Hepatocyte (in vitro differentiated cells): ENCODE measurements at places on chromosomes 6 and 20. TPM values are rescaled to one million over a fixed set of nuclear protein-coding genes. Genes with fewer than 3 reads are reported as not detected.

The CDH26 gene
- 0.88 and 2.2 TPM in 2 replicates for total RNA-seq

- no peak for DNase-seq
Measured at GRCh38 chr6:90911642-90912041, 324.8 kb upstream of the MAP3K7 start.

DNA sequence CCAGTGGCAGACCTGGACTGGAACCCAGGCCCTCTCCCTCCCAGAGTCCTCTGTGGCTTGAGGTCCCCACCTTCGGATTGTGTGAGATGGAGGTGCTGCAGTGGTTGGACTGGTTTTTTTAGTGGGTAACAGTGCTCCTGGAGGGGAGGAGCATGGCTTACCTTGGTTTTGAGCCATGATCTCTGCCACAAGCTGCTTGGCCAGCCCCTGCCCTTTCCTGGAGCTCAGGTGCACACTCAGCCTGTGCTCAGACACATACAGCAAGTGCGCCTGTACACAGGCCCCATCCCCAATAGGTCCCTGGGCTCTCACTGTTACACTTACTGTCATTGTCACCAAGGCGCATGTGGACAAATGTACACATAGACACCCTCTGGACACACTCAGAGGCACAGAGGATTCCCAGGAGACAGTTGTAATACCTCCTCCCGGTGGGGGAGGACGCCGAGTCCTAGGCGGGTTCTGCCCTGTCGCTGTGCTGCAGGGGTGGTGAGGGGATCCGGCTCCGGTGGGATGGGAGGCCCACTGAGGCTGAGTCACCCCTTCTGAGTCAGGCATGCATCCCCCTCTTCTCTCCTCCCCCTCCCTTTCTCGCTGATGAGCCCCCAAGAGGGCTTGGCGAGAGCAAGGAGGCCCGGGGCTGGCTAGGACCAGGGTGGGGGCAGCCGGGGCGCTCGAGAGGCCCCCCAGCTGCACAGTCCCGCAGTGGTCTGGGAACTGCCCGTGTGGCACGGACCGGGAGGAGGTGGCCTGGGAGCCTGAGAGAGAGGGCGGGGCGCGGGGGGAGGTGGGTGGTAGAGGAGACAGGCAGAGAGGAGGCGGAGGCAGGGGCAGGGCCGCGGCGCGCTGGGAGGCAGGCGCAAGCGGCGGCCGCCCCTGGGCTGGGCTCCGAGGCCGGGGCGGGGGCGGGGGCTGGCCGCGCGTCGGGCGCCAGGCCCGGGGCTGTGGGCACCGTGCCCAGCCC lies 522 bp upstream of the EPB41L1 start:
- peak; percentile 92 for DNase-seq

DNA sequence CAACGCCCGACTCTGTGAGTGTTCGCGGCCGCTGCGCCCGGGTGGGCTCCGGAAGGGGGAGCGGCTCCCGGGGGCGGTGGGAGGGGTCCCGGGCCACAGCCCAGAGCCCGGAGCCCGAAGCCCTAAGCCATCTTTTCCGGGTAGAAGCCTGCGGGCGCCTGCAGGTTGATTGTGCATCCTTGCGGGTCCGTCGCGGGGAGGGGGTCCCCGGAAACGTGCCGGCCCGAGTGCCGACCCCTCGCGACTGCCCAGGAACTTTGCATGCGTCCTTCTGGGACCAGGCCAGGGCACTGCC lies 413 bp downstream of the PTPRA start:
- DNase-seq, result peak; percentile 68

The PBOV1 gene
- total RNA-seq, result not detected in 2 replicates

DNA sequence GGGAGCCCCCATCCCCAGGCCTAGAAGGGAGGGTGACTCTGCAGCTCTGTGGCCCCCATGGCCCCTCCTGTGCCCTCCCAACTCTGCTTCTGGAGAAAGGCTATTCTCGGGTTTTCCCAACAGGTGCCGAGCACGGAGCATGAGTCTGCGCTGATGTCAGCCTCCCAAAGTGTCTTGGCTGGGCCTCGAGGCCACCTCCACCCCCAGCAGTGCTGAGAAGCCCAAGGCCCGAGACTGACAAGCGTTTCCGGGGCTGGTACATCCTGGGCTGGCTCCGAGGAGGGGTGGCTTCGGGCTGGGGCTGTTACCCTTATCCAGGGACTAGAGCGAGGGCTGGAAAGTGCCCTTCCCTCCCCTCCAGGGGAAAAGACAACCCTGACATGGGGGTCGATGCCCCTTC lies 60.2 kb upstream of the GATA5 start:
- DNase-seq, result no peak

DNA sequence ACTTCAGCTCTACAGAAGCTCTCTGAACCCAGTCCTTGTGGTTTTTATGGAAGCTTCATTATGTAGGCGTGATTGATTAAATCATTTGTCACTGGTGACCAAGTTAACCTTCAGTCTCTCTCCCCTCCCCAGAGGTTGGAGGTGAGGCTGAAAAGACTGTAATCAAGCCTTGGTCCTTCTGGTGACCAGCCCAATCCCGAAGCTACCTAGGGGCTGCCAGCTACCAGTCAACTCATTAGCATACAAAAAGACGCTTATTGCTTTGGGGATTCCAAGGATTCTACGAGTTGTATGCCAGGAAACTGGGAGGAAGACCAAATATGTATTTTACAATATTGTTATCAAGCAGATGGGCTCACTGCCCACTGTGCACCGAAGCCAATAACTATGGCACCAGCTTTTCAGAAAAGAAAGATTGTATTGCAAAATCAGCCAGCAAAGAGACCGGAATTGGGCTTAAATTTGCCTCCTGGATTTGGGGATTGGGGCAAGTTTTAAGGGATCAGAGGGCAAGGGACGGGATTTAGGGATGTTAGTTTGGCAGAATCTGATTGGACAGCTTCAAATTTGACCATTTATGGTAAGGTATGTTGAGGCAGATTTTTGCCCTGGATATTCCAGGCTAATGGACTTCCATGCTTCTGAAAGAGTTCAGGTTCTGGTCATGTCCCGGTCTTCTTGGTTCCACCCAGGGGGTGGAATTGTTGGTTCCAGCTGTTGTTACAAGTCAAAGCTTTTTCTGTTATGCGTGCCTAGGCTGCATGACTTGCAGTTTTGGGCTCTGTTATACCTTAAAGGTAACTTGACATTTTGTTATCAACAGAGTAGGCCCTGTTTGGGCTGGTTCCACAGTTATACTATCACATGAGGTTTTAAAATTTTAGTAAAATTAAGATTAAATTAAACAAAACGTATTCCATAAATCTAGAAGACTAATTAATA lies 167.4 kb downstream of the COL9A1 start:
- DNase-seq, result no peak

DNA sequence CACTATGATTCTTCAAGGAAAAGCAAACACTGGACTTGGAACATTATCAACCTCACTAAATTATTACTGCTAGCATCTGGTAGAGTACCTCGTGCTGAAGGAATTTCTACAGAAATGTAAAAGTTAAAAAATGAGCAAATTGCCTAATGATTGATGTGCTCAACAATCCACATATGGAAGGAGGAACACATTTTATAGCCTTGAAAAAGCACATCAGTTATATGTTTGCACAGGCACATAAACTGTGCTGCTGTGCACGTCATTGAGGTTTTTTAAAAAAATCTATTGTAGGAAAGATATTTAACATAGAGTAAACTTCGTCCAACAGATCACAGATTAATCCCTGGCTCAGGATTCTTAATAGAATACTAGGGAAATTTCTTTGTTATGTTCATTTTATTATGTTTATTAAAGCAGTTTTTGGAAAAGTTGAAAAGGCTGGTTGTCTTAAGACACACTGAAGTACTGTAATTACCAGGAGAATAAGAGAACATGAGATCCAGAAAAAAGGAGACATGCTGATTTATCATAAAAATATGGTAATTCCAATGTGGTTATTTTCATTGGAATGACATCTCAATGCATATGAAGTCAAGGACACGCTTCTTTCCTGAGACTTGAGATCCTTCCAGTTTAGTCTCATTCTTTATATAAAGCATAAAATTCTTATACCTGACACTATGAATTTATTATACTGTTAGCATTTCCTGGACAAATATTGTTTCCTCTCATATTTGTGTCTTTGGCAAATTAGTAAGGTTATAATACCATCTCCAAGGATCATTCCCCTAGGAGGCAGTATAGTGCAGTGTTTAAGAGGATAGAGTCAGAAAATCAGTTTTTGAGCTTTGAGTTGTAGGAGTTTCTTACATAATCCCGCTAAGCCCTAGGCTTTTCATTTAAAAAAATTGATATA lies 511.1 kb downstream of the TENT5A start:
- DNase-seq, result peak; percentile 70

The SEMG1 gene
- total RNA-seq, result not detected in 2 replicates

The HLA-DQA2 gene
- total RNA-seq, result not detected in 2 replicates

DNA sequence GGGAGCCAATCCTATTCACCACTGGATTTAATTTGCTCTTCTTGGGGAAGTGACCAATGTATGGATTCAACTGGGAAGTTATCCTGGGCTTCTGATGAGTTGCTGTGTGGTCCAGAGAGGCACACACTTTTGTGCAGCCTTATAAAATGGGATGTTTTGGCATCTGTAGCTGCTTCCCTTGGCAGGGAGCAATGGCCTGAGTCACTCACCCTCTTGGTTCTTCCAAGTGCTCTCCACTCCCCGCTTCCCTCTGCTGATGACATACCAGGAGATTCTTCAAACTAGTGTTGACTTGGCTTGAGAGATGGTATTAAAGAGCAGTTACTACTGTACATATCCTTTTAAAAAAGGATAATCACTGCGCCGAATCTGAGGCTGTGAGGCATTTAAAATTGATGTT lies 105.8 kb downstream of the JARID2 start:
- DNase-seq, result no peak

The SOX18 gene
- total RNA-seq, result not detected in 2 replicates

DNA sequence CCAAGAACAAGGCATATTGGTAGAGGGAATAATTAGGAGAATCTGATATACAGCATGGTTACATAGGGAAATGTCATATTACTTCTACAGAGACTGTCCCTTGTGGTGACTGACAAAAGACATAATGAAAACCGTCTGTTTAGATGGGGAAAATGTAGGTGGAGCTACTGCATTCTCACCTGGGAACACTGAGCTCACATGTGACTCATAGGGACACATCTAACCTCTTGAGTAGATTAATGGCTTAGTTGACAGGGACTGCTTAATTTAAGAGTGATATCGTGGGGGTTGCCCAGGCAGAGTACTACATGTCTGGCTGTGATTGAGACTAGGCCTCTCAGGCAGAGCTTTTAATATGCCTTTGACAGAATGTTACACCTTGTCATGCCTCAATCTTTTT lies 235.3 kb upstream of the ZFP64 start:
- DNase-seq, result no peak

The RSPO3 gene
- 1.9 and 4.8 TPM in 2 replicates for total RNA-seq

DNA sequence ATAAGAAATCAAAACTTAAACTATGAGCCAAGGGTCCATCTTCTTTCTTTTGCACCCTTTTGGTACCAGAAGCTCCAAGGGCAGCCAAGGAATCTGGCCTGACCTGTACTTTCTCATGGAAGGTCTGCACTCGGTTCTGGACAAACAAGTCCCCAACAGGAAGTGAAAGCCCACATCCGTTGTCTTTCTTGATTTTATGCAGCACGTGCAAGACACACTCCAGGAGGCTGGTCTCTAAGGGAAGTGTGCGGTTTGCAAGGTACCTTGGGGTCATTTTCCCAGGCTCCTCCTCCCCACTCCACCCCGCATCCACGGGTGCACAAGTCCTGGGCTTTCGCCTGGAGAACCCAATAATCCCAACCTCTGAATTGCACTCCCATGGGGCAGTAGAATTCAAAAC lies 101.9 kb downstream of the NFATC2 start:
- no peak for DNase-seq

DNA sequence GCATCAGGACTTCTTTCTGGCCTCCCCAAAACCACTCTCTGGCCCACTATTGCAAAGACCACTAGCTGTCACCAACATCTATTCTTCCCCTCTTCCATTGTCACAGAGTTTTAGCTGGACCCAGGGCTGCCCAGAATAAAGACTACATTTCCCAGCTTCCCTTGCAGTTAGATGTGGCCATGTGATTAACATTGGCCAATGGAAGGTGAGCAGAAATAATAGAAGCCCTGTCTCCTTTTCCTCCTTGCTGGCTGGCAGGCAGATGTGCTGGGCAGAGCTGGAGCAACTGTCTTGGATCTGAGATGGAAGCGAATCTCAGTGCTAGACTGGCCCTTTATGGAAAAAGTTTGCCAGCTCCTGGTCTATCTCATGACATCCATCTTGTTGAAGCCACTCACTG lies 97.0 kb downstream of the KCNB1 start:
- DNase-seq, result peak; percentile 33

The NKX2-4 gene
- not detected in 2 replicates for total RNA-seq

- DNase-seq, result peak; percentile 95
Measured at GRCh38 chr20:32621071-32621890, 36.1 kb upstream of the NOL4L start.

DNA sequence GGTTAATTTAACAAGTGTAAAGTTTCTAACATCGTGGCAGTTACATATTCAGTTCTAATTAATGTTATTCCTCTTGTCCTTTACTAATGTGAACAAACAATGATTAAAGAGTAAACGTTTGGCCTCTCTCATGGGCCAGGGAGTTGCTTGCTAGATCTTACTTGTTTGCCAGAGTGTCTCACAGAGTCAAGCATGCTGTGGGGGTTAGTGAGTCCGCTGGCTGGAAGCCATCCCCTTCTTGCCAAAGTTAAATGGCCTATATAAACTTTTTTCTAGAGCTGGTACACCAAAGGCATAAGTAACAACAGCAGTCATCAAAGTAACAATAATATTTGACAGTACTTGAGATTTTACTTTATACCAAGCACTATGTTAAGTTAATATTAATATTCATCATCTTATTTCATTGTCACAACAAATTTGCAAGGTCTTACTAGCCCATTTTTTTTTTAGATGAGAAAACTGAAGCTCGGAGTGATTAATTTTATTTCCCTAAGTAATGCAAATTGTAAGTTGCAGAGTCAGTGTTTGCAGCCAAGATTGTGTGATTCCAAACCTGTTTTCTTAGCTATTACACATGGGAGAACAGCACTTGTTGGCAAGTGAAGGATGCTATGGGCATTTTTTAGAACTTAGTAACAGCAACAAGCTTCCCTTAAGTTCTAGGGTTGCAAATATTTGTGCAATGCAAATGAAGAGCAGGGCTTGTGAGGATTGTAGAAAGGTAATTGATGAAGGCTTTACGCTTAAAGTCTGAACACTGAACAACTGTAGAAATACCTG lies 224.5 kb downstream of the RFPL4B start:
- peak; percentile 13 for DNase-seq

DNA sequence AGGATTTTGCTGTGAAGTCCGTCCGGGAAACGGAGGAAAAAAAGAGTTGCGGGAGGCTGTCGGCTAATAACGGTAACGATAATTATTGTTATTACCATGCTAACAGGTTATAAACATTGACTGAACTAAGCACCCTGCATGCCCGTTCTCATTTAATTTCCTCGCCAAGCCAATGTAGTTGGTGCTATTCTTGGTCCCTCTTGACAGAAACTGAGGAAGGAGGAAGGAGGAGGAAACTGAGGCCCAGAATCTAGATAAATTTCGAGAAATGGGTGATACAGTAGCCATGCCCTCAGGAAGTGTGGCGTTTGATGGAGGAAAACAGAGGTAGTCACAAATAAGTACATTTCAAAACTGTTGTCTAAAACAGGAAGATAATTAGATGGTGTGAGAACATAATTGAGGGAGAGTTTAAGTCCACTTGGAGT lies 474 bp downstream of the TPX2 start:
- DNase-seq, result no peak

GRCh38 chr20:21874127-21874526 lies 168.7 kb downstream of the PAX1 start:
- no peak for DNase-seq

- no peak for DNase-seq
Measured at GRCh38 chr6:15462256-15462655, 200.6 kb downstream of the DTNBP1 start.

The KIAA1755 gene
- 2.0 and 3.4 TPM in 2 replicates for total RNA-seq

GRCh38 chr6:132481189-132481588 lies 31.7 kb downstream of the STX7 start:
- no peak for DNase-seq

The ADGB gene
- total RNA-seq, result 0.33 TPM in 1 of 2 replicates, not detected in the other

GRCh38 chr6:51273228-51273961 lies 454.7 kb downstream of the TFAP2B start:
- no peak for DNase-seq
